Stimulated activated CD4-positive, alpha-beta T cell treated with anti-CD3 and anti-CD28 coated beads, Interleukin-15, amount 100 ng/mL, for 1 hour (primary cell): ENCODE measurements at places on chromosomes 11 and 22.
A peak's percentile ranks its signal among the peaks of the same experiment; 100 is the strongest.

GRCh38 chr11:134252346-134253187 lies 585 bp downstream of the THYN1 start:
- no peak for DNase-seq

- no peak for DNase-seq
Observed at GRCh38 chr11:96265972-96266371, 77.0 kb downstream of the MAML2 start.

- DNase-seq = no peak
Observed at GRCh38 chr11:85922367-85922766, 67.2 kb downstream of the CCDC83 start.

DNA sequence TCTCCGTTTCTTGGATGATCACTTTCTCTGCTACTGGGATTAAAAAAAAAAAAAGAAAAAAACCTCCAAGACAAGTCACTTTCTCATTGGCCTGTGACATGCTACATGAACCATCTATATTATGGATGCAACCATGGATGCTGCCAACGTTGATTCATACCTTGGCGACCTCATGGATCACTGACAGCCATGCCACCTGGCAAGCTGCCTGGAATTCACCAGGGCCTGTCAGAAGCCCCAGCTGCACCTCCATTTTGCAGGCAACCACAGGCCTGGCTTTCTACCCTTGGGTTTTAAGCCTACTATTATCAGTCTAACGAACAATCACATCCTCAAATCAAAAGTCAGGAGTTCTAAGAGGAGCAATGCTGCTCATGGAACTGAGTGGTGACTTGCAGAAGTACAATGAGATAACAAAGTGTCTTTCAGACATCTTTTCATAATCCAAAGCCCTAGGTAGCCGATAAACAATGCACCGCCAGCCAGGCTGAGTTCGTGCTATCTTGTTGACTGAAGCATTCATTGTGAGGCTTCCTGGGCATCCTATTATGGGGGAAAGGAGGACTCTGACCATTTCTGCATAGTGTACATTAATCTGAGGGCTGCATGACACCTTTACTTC lies 48.0 kb upstream of the CADM1 start:
- no peak for DNase-seq

DNA sequence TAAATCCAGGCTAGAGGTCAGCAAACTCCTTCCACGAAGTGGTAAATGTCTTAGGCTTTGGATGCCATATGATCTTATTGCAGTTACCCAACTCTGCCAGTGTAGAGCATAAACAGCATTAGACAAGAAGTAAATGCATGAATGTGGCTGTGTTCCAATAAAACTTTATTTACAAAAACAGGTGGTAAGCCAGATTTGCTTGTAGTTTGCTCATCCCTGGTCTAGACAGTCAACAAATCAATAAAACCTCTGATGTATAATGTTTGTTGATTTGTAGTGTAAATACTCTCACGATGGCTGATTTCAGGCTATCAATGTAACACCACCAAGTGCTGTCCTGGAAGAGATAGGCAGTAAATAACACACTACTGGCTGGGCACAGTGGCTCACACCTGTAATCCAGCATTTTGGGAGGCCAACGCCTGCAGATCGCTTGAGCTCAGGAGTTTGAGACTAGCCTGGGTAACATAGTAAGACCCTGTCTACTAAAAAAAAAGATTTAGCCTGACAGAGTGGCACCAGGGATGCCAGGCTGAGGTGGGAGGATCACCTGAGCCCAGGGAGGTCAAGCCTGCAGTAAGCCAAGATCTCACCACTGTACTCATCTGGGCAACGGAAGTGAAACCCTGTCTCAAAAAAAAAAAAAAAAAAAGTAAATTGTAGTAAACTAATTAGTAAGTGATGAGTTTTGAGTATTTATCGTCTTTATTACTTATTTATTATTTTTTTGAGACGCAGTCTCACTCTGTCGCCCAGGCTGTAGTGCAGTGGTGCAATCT lies 6.9 kb upstream of the CATSPER1 start:
- no peak for DNase-seq

GRCh38 chr11:131530407-131530806 lies 160.0 kb downstream of the NTM start:
- DNase-seq = no peak

DNA sequence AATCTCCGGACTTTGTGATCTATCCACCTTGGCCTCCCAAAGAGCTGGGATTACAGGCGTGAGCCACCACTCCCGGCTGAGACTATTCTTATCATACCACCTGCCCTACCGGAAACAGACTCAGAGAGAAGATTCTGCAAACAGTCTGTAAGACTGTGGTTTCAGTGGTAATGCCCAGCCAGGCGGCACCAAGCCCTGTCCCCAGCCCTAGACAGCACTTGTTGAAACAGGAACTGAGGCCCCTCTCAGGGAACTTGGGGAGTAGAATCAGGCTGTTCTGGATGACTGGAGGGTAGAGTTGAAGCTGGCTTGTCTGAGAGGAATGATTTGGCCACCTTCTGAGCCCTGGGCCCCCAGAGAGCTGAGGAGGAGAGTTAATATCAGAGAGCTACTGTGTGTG lies 1.3 kb upstream of the INSC start:
- DNase-seq = no peak

DNA sequence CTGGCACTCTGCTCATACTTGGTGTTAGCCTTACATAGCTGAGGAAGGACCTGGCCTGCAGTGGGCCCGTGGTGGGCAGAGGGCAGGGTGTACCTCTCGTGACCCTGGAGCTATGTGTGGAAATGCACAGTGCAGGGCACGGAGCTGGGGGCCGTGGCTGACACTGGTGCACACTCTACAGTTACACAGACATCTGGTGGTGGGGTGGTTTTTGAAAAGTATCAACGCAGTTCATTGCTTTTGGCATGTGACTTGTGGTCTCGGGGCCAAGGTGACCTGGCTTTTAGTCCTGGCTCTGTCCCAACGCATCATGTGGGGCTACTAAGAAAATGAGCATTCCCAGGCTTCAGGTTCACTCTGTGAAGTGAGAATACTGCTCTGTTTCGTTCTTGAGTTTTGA lies 553.6 kb downstream of the NTM start:
- DNase-seq = no peak

- DNase-seq = no peak
Observed at GRCh38 chr22:40334899-40335298, 11.4 kb upstream of the ADSL start.

- DNase-seq = no peak
Observed at GRCh38 chr11:102577182-102577581, 46.6 kb upstream of the MMP7 start.

GRCh38 chr11:74460481-74461154 lies 6.7 kb downstream of the KCNE3 start:
- no peak for DNase-seq

DNA sequence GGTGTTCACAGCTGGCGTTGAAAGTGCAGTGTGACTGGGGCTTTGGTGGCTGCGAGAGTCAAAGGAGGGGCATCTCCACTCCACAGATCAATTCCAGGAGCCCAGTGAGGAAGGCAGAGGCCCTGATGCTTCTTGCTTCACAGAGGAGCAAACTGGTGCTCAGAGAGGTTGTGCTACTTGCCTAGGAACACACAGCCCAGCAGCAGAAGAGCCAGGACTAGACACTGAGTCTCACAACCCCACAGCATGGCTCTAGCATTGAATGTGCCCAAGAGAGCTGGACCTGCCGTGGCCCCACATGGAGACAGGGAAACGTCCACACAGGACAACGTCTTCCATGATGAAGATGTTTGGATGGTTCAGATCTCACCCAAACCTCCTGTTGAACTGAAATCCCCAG lies 33.3 kb downstream of the LINC01488 start:
- DNase-seq = no peak

GRCh38 chr22:50034126-50035081 lies 21.8 kb upstream of the IL17REL start:
- no peak for DNase-seq

DNA sequence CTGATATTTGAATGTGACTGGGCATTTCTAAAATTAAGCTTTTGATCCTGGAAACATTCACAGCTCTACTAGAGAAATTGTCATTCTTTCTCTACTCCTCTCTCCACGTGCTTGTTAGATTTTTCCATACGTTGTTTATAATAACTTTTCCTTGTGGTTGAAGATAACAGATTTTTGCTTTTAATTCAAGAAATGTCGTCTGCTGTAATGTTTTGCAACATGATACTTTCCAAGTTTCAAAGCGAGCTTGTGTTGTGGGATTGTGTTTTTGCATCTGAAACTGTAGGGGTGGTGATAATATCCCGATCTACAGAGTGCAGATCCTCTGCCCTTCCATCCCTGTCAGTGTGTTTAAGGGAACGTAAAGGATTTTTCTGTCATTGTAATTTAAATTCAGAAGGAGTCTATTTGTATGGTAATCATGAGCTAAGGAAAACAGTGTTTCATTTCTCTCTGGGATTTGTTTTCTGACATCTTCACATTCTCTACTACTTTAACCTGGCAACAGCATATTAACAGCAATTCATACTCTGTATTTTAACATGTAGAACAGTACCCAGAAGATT lies 321.4 kb downstream of the FAT3 start:
- DNase-seq = no peak

DNA sequence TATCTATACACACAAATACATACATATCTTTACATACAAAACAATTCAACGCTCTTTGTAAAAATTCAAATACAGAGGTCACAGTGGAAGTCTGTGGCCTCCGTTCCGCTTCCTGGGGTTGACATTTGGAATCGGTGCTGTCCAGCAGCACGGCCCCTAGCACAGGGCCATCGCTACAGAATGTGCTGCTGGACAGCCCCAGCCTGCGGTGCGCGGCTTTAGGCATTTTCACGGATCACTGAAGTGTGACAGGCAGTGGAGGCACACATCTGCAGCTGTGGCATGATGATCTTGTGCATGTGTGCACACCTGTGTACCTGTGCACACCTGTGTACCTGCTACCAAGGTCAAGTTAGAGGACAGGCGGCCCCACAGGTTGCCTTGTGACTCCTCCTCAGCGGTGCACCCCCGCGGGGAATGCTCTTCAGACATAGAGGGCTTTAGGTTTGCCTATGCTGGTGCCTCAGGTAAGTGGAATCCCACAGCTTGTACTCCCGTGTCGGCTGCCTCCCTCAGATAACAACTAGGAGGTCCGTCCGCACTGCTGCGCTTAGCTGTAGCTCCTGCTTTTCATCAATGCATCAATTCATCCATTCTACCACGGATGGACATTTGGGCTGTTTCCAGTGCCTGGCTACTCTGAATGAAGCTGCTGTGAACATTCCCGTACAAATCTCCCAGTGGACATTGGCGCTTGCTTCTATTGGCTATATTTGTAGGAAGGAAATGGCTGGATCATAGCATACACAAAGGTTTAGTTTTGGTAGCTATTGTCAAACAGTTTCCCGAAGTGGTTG lies 29.9 kb downstream of the GAL start:
- no peak for DNase-seq

- peak; percentile 52 for DNase-seq
Observed at GRCh38 chr11:62665599-62666258, 617 bp downstream of the CSKMT start.

DNA sequence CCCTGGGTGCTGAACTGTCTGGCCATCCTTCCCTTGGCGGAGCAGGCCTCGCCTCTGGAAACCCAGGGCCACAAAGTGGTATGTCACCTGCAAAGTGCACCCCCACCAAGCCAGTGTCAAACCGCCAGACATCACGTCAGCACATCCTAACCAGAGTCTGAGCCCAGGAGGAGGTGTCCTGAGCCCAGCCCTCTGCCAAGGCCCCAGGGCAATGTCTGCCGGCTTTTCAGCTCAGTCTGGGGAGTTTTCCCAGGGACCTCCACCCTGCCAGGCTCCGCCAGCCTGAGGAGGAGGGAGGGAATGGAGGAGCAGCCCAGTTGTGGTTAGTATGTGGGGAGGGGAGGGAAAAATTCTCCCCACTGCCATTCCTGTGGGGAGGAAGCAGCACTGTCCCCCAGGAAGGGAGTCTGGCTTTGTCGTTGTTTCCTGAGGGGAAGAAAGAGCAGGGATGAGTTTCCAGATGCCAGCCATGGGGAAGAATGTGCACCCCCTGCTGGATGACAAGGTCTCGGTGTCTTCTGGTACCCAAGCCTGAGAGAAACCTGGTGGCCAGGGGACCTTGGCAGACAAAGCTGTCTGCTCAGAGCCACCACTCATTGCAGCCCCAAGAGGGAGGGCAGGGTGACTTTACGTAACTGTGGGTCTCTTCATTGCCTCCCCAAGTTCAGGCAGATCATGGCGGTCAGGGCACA lies 81.4 kb upstream of the CD82 start:
- no peak for DNase-seq

- no peak for DNase-seq
Observed at GRCh38 chr11:8202516-8203413, 33.9 kb upstream of the RIC3 start.

GRCh38 chr22:17446698-17447097 lies 77.4 kb downstream of the CECR2 start:
- no peak for DNase-seq

- no peak for DNase-seq
Observed at GRCh38 chr11:12518606-12519385, 141.4 kb downstream of the PARVA start.

DNA sequence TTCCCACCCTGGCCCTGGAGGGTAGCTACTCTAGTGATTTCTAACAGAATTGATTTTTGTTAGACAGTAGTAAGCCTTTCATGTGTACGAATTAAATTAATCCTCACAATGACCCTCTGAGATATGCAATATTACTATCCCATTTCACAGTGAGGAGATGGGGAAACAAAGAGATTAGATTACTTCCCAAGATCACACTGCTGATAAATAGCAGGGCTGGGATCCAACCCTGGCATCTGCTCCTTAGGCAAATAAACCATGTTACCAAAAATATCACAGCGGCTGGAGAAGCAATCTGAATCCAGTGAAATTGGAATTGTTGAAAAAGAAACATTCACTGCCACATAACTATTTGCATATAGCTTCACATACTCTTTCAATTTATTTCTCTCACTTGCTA lies 12.8 kb upstream of the CAVIN3 start:
- DNase-seq = no peak

- DNase-seq = no peak
Observed at GRCh38 chr22:43796567-43796966, 15.5 kb downstream of the EFCAB6 start.

GRCh38 chr22:37060801-37061610 lies 9.5 kb downstream of the KCTD17 start:
- no peak for DNase-seq

GRCh38 chr11:92236856-92237255 lies 12.2 kb downstream of the FAT3 start:
- no peak for DNase-seq

- no peak for DNase-seq
Observed at GRCh38 chr11:128619540-128620308, 32.4 kb upstream of the ETS1 start.

DNA sequence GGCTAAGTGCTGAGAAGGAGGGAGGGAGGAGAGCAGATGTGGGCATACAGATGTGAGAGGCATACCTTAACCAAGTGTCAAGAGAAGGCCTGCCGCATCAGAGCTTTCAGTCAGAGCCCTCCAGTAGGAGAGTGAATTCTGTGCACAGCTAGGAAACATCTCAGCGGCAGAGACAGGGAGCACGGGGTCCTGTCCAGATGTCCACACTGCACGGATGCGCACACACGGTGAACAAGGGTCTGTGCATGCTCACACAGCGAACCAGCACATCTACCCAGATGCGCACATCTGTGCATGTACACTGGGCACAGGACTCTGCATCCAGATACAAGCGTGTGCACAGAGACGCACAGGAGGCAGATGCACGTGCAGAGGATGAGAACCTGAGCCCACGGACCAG lies 778.0 kb downstream of the BRD1 start:
- DNase-seq = no peak

- no peak for DNase-seq
Observed at GRCh38 chr22:48860557-48860956, 967.1 kb downstream of the BRD1 start.

- no peak for DNase-seq
Observed at GRCh38 chr22:22388494-22388893, 120.0 kb downstream of the ZNF280B start.

- DNase-seq = no peak
Observed at GRCh38 chr11:35681163-35681767, 18.7 kb downstream of the TRIM44 start.

- DNase-seq = no peak
Observed at GRCh38 chr22:16954060-16954403, 54.0 kb downstream of the GAB4 start.
